Lung (tissue), 17 donors: ENCODE measurements at places on chromosomes 7 and 10.
A peak's percentile ranks its signal among the peaks of the same experiment; 100 is the strongest.

GRCh38 chr10:22810643-22811465 is 96.5 kb upstream of the PIP4K2A start:
- no peak for DNase-seq

- no peak for DNase-seq
Measured at GRCh38 chr10:67262675-67263074, 336.8 kb downstream of the LRRTM3 start.

- DNase-seq = no peak
Measured at GRCh38 chr10:101941871-101942270, 98.3 kb upstream of the KCNIP2 start.

DNA sequence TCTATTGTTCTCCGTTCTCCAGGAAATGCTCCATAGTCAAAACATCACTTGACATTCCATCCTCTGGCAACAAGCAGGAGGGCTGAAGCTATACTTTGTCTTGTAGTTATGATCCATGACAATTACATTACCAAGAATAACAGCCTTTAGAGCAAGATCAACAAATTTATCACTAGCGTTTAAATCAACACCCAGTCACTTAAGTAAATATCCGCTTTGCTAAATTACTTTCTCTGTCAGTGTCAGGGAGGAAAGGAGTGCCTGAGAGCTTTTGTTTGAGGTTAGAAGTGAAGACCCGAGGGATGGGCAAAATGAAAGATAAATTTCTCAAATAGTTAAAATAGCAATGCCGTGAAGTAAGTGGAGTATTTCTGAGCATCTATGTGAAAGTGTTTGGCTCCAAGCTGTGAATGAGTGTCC is 236.1 kb upstream of the BMPER start:
- DNase-seq = peak; percentile 55

DNA sequence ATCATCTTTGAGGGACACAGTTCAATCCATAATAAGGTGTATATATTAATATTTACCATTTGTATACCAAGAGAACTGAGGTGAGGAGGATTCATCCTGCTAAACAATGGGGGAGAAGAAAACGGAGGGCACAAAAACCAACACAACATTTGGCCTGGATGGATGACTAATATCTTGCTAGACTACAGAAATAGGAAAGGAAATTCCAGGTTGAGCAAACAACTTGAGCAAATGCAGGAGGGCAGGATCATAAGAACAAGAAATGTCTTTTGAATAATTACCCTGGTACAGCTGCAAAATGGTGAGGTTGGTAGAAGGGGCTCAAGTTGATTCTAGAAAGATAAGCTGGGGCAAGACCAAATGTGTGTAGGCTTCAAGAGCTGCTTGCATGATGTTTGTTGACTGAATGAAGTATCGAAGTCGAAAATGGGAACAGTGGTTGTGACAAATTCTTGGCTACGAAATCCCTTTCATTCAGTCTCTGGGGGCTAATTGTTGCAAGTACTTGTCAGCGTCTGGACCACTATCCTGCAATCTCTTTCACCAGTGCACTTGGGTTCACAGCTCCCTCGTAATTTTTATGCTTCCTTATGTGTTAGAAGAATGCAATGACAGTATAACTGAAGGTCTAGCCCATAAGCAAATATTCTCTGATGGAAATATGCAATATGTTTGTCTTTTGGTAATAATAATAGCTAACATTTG is 176.2 kb downstream of the PTEN start:
- no peak for DNase-seq

- peak; percentile 74 for DNase-seq
Measured at GRCh38 chr10:76041551-76041950, 610.1 kb downstream of the LRMDA start.

- DNase-seq = peak; percentile 76
Measured at GRCh38 chr10:45000138-45000751, 478 bp upstream of the ZNF22 start.

DNA sequence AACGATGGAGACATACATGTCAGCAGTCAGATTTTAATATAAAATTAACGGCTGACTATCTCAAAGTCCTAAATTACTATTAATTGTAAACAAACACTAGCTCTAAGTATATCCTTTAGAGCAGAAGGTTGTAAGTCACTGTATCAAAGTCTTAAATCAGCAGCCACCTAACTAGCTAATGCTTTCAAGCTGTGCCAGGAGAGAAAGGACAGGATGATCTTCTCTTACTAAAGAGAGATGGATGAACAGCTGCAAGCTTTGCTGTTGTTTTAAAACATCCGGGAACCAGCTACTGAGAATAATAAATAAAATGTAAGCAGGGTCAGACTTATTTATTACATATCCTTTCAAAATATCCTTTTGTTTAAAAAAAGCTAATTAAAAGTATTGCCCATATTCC is 24.0 kb upstream of the ABLIM1 start:
- peak; percentile 77 for DNase-seq

- DNase-seq = no peak
Measured at GRCh38 chr10:44745920-44746319, 165.2 kb upstream of the TMEM72 start.

DNA sequence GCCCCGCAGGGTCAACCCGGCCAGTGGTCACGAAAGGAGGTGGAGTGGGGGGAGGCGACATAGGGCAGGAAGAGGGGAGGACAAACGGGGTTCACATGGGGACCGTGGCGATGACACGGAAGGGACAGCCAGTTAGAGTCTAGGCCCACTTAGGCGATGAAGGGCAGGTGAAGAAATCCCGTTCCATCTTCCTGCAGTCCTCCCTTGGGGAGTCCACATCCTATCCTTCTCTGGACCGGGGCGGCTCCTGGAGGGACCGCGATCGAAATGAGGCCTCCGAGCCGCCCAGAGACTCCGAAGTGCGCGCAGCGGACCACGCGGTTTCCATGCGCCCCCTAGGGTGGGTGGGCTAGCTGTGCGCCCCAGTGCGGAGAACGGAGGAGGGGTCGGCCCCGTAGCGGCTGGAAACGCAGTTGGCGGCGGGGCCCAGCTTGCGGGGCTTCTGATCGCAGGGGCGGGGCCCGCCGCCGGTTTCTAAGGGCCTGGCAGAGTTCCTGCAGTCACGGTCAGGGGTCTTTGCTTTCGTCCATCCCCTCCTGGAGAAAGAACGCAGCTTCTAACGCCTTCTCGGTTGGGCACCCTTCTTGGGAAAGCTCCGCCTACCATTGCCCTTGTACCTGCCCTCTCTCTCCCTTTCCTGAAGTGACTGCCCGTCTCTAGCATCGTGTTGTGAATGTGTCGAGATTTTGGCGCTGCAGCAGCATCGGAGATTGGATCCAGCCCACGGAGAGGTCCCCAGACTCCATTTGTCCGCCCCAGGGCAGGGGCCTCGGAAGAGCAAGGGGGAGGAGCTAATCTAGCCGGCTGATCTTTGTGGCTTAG is 17.9 kb upstream of the TMEM225B start:
- DNase-seq = peak; percentile 81

GRCh38 chr7:133023370-133024071 is 58.4 kb downstream of the CHCHD3 start:
- DNase-seq = no peak

GRCh38 chr10:43304687-43305333 is 37.9 kb upstream of the RASGEF1A start:
- peak; percentile 52 for DNase-seq

- DNase-seq = peak; percentile 18
Measured at GRCh38 chr10:101986624-101986971, 69.4 kb downstream of the ARMH3 start.

DNA sequence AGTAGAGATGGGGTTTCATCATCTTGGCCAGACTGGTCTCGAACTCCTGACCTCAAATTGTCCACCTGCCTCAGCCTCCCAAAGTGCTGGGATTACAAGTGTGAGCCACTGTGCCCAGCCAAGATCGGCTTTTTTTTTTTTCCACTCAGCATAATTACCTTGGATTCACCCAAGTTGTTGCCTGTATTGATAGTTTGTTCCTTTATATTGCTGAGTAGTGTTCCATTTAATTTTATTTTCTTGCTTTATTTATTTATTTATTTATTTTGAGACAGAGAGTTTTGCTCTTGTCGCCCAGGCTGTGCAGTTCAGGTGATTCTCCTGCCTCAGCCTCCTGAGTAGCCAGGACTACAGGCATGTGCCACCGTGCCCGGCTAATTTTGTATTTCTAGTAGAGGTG is 21.3 kb downstream of the KMT2E start:
- DNase-seq = no peak
